Fibroblast of skin of abdomen (primary cell): ENCODE measurements at places on chromosomes 7 and 10.
A peak's percentile ranks its signal among the peaks of the same experiment; 100 is the strongest.

GRCh38 chr10:34789966-34790506 is 25.1 kb downstream of the PARD3 start:
- DNase-seq, result no peak

GRCh38 chr7:49432254-49432653 is 341.2 kb upstream of the VWC2 start:
- DNase-seq, result no peak

DNA sequence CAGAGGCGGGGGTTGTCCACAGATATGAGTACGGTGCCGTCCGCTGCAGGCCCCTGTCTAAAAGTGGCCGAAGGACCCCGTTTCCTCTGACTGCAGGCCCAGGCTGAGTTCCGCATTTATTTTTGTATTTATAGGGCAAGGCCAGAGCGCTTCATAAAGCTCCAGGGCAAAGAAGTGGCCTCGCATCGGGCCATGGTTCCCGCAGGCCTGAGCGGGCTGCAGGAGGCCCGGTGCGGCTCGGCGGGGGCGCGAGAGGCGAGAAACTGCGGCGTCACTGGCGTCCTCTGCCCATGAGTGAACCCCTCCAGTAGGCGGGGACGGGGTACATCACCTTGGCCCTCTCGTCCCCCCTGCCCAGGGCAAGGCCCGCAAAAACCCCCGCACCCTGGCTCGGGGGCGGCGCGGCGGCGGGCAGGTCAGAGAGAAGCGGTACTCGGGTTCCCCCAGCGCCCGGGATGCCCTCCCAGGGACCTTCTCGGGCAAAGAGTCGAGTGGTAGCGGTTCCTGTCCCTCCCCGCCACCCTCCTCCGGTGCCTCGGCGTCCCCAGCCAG is 355.7 kb downstream of the DNAJB6 start:
- DNase-seq, result no peak

DNA sequence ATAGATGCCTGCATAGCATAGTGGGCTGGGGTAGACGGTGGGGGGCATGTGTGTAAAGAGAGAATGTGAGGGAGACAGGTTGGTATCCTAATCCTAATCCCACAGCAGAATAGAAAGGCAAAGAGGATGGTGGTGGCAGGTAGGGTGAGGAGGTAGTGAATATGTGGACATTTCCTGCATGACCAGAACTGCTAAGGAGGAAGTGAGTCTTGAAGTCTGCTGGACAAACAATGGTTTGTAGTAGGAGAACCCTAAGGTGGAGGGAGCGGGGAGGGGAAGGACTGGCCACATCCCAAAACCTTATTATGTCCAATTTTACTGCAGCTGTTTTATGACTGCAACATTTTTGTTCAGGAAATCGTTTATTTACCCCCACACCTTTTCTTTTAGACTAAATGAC is 279.7 kb downstream of the AUTS2 start:
- no peak for DNase-seq

DNA sequence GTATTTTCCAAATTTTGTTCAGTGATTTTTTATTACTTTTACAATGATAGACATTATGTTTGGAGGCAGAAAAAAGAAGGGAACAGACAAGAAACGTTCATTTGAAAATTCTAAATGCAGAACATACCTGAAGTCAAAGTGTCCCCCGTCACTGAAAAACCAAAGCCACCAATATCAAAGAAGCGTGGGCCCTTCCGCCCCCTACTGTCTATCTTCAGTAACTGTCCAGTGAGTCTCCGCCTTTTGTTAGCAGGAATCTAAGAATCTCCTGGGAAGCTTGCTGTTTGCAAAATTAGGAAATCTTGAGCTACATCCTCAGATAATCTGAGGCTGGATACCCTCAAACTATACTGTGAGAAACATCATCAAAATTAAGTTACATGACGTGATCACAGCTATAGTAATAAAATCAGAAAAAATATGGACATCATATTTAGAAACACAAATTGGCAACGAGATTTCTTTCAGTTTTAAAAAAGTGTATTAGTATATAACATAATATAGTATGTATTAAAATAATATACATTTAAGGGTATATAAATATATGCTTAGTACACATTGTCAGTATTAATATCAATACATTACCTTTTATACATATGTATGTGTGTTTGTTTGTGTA is 169.3 kb upstream of the AKR1E2 start:
- peak; percentile 59 for DNase-seq

DNA sequence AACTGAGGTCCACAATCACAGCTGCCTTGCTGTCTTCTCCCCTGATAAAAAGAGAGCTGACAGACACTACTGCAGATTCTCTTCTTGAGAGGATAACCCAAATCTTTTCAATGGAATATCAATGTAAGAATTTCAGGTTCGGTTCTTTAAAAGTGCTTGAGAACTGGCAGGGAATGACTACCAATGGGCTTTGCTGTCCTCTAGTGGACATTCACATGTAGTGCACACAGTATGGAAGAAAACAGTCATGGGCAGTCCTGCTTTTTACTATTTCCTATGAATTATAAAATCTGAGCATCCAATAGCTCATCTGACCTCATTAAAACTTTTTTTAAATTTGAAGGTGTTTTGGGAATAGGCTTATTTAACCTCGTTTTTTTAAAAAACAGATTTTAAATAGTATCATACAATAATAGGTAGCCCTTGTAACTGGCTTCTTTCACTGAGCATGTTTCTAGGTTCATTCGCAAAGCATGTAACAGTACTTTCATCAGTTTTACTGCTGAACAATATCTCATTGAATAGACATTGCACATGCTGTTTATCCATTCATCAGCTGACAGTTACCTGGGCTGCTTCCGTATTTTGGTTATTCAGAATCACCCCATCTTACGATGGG is 18.3 kb downstream of the FZD9 start:
- DNase-seq, result peak; percentile 44

DNA sequence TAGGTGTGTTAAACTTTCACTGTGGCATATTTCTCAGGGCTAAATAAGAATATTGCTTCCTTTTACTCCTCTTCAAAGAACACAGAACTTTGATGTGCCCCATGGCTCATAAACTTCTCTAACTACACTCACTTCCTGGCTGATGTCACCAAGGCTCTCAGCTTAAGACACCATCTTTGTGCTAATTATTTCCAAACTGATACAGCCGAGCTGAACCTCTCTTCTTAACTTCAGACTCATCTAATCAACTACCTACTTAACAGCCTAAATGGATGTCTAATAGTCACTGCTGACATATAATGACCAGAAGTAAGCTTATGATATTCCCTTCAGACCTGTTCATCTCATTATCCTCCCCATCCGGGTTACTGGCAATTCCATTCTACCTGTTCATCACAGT is 3.6 kb downstream of the C10orf67 start:
- peak; percentile 51 for DNase-seq

- DNase-seq, result no peak
Measured at GRCh38 chr7:18235819-18236218, 208.2 kb upstream of the PRPS1L1 start.

DNA sequence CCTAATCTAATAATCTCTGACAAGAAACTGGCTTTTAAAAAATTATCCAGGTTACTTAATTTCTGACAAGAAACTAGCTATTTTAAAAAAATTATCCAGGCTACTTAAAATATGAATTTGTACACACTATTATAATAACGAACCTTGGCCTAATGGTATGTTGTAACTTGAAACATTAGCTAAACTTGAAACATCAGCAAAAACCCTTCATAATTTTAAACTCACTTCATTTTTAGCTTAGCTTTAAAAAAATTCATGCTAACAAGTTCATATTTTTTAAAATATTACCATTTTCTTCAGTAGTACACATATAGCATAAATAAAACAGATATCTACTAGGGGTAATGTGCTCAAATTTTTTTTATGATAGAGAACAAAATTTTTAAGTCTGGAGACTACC is 35.6 kb downstream of the BRAF start:
- no peak for DNase-seq

- peak; percentile 92 for DNase-seq
Measured at GRCh38 chr10:71212318-71213126, at the start of gene UNC5B. UNC5B (plus strand) TSS chr10:71212570; CDS start chr10:71212986, 416 bp downstream.

- no peak for DNase-seq
Measured at GRCh38 chr7:7148798-7149481, 33.4 kb upstream of the C1GALT1 start.

GRCh38 chr10:70430493-70431445 is 10.7 kb downstream of the NODAL start:
- DNase-seq, result no peak
